ENCODE measurements at places on chromosomes 7 and 10. TPM values are rescaled to one million over a fixed set of nuclear protein-coding genes. Genes with fewer than 3 reads are reported as not detected.
A peak's percentile ranks its signal among the peaks of the same experiment; 100 is the strongest.

- DNase-seq: no peak
Observed at GRCh38 chr10:10600004-10600403, 417.7 kb upstream of the CELF2 start.

LOXL4 gene
- total RNA-seq: 3.9 TPM

GRCh38 chr7:30988351-30989005 is 24.7 kb downstream of the GHRHR start:
- peak; percentile 88 for DNase-seq

ZNF679 gene
- not detected for total RNA-seq

DNA sequence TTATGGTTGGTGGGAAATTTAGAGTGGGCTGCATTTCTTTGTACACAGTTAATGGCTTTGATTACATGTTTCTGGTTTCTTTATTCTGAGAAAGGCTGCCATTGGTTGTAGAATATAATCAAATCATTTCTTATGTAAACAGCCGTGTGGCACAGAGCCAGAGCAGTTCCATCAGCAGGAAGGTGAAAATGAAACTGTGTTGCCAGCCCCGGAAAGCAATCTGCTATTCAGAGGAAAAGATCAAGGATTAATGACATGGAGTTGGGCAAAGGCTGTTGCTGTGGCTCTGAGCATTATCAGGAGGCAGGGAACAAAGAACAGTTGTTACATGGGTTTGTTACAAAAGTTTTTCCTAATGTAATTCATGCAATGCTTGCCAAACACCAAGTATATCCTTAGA is 74.2 kb upstream of the ZNF716 start:
- no peak for DNase-seq

Data from upper lobe of left lung (tissue), 6 donors.